ENCODE measurements at places on chromosomes 13 and 19.

DNA sequence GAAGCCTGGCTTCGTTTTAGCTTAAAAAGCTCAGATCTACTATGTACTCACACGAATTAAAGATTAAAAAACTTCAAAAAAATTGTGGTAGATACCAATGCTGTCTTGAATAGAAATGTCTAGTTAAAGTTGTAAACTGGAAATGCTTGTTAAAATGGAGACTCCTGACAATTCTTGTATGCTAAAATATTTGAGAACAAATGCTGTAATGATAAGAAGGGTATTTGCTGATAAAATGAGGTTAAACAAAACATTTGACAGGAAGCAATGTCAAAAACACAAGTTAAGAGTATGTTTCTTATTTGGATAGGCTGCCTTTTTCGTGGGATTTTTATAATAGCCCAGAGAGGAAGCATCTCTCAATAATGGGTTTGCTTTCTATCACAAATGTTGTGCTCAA, 48.0 kb upstream of the POSTN start:
- DNase-seq = no peak

DNA sequence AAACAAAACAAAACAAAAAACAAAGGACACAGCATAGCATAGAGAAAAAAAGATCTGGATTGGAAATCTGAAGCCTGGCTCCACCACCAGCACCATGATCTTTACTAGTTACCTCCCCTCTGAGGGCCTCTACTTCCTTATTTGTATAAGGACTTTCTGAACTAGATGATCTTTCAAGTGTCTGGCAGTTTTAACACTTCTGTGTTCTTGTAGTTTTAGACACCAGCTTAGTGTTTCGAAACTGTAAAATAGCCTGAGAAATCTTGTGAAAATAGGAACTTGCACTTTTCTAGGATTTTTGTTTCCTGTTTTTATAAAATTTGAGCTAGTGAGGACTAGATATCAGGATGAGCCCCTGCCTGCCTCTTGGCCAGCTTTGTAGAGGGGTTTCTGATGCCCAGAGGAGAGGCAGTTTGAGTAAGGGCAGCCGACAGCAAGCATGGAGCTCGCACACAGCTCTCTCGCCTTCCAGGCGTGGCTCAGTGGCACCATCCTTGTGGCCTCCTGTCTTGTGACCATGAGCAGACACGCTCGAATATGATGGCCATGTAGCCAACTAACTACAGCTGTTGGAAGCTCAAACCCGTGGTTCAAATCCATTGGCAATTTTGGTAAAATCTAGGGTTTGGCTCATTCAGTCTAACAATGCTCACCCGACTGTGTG, 319.0 kb downstream of the KCNRG start:
- no peak for DNase-seq

- no peak for DNase-seq
Measured at GRCh38 chr13:50396001-50396400, 380.8 kb downstream of the KCNRG start.

GRCh38 chr19:11881151-11881800, 6.3 kb upstream of the ZNF69 start:
- no peak for DNase-seq

DNA sequence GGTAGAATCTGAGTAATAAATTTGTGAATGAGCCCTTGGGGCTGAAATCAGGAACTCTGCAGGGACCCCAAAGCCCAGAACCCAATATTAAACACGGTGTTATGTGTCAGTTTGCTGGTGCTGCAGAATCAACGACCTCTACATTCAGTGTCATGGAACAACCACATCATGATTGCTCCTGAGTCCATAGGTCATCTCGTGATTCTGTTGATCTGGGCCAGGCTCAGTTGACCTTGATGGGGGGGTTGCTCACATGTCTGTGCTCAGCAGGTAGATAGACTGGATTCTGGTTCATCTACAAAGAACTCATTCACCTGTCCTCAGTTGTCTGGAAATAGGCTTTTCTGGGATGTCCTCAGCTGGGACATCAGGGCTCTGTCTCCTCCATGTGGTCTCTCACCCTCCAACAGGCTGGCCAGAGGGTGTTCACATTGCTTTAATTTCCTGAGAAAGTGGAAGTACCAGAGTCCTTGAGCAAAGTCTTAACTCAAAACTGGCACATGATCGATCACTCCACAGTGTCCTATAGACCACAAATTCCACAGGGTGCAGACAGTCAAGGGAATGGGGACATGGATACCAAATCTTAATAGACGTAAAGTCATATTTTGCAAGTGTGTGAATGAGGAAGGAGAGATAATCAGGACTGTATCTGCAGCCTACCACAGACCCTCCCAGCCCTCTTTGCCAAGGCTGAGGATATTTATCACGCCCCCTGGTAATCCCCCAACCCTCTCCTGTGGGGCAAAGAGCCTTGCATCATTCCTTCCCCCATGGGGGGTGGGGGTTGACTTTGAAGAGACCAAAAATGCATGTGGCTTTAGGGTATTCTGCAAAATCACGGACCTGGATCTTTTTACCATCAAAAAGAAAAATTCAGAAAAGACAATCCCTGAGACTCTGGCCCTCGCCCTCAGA, 39.3 kb upstream of the IGFL1 start:
- DNase-seq = no peak

- DNase-seq = no peak
Measured at GRCh38 chr13:43293986-43294385, 270.6 kb downstream of the DNAJC15 start.

- DNase-seq = no peak
Measured at GRCh38 chr13:48478391-48478790, 54.5 kb downstream of the RCBTB2 start.

DNA sequence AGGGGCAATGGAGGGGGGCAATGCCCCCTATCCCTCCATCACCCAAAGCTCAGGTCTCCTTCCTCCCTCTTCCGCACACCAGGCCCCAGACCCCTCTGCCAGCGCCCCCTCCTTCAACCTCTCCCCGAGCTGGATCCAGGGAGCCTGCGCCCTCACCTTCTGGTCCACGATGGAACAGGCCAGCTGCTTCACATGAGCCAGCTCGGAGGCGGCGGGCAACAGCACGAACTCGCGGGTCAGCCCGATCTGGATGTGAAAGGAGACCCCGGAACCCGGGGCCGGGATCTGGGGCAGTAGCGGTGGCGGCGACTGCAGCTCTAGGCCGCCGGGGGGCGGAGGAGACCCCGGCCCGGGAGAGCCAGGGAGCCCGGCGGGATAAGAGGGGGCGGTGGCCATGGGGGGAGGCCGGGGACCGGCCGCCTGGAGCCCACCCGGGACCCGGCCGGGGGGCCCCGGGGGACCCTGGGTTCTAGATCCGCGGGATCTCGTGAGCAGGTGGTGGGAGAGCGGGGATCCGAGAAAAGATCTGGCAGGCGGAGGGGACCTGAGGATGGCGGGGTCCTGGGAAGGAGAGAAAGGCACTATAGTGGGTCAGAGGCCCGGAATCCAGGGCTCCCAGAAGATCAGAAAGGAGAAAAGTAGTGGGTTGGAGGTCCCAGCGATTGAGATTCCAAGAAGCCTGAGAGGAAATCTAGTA, 791 bp downstream of the PRKD2 start:
- no peak for DNase-seq

GRCh38 chr19:28009696-28010095, 1203.3 kb downstream of the UQCRFS1 start:
- no peak for DNase-seq

DNA sequence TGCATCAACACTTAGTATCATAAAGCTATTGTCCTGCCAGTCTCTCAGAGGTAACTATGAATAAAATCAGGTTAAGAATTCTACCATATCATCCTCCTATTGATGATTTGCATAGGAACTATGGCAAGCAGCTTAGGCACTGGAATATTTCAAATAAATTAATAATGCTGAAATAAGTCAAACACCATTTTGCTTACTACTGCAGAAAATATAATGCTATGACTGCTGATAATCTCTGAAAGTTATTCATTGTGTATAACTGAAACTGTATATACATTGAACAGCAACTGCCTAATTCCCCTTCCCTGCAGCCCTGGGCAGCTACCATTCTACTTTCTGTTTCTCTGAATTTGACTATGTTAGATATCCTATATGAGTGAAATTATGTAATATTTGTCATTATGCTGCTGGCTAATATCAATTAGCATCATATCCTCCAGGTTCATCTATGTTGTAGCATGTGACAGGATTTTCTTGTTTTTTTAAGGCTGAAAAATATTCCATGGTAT, 318.8 kb upstream of the SGCG start:
- no peak for DNase-seq

GRCh38 chr19:18589380-18590272, 1.0 kb downstream of the REX1BD start:
- DNase-seq = no peak

- no peak for DNase-seq
Measured at GRCh38 chr13:42068886-42069285, 20.4 kb downstream of the DGKH start.

DNA sequence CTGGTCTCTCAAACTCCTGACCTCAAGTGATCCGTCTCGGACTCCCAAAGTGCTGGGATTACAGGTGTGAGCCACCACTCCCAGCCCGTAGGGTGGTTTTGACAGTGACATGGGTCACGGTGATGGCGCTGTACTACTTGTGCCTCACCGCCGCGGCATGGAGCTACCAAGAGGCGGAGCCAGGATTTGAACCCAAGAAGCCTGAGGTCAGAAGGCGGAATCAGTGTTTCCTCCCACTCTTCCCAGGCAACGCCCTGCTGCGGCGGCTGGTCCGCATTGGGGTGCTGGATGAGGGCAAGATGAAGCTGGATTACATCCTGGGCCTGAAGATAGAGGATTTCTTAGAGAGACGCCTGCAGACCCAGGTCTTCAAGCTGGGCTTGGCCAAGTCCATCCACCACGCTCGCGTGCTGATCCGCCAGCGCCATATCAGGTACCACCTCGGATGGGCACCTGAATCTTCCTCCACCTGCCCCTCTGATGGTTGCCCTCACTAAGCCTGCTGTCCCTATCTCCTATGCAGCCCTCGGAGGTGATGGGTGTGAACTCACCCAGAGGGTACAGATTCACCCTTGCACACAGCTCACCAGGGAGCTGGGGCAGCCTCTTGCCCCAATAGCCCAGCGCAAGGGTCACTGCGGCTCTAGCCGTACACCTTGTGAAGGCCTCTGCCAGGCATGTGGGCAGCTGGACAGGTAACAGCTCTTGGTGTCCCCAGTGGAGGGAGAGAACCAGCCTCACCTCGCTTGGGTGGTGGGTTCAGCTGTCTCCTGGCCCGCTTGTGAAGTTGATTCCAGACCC, 5.6 kb downstream of the RPS9 start:
- no peak for DNase-seq

DNA sequence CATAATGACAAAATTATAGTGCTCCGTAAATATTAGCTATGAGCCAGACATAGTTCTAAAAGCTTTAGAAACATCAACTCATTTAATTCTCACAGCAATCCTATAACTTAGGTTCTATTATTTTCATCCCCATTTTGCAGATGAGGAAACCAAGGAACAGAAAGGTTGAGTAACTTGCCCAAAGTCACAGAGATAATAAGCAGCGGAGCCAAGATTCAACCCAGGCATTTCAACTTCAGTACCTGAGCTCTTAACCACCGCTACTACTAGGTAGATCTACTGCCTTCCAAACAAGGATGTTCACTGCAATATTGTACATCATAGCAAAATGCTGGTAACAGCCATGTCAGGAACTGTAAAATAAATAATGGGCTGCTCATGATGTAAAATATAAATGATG, 39.9 kb downstream of the ELF1 start:
- no peak for DNase-seq

- DNase-seq = no peak
Measured at GRCh38 chr13:27524981-27525975, 74.9 kb upstream of the MTIF3 start.

GRCh38 chr13:80012251-80012650, 328.7 kb downstream of the SPRY2 start:
- no peak for DNase-seq

DNA sequence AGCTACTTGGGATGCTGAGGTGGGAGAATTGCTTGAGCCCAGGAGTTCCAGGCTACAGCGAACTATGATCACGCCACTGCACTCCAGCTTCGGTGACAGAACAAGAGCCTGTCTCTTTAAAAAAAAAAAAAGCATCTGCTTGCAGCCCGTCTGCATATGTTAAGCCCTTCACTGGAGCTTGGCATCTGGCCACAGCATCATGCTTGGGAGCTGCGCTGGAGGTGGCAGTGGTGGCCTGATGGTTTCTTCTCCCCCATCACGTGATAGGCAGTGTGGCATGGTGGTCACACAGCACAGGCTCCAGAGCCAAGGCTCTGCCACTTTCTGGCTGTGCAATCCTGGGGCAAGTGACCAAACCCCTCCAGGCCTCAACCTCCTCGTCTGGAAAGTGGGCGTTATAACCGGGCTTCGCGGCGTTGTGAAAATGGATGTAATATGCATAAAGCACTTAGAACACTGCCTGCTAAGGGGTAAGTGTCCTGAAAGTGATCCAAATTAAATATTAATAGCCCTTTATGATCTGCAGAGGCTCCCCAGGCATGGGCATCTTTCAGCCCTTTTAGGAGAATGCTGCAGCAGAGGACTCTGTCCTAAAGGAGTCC, 24.4 kb downstream of the MARK4 start:
- no peak for DNase-seq

- no peak for DNase-seq
Measured at GRCh38 chr13:73677048-73677601, 457.1 kb downstream of the KLF12 start.

DNA sequence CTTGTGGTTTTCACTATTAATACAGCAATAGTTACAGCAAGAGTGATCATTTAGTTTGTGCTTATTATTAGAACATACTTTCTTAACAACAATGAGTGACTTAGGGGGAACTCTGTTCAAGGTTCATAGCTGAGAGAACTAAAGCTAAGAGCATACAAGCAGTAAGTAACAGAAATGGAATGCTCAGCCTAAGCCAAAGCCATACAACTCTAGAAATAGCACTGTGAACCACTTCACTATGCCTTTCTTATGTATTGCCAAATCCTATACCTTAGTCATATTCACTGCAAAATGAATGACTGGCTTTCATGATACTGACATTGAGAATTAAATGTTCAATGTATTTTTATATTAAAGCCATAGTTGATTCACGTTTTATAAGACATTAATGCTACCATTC, 599.7 kb upstream of the SLITRK1 start:
- no peak for DNase-seq

DNA sequence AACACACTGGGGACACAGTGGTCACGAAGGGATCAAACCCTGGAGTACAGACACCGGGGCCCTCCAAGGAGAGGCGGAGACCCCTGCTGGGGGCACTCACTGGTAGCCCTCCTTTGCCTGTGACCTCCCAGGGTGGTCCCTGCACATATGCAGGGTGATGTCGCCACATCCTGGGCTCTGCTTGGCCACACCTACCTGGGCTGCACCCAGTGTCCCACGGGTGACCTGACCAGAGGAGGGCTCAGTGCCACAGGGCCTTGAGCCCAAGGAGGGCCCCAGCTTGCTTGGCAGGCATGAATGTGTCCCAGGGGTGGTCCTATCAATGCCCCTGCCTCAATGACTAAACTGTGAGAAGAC, 4.1 kb downstream of the PCID2 start:
- no peak for DNase-seq

- DNase-seq = no peak
Measured at GRCh38 chr13:48492096-48492440, 40.8 kb downstream of the RCBTB2 start.

- DNase-seq = no peak
Measured at GRCh38 chr13:86383151-86383550, 583.9 kb upstream of the SLITRK6 start.

Data from cortex of kidney (tissue), 1 donor.